Kidney epithelial cell (primary cell): ENCODE measurements at places on chromosomes 16 and 17.

- no peak for DNase-seq
Observed at GRCh38 chr16:35506018-35506897, 2046.8 kb downstream of the TP53TG3F start.

DNA sequence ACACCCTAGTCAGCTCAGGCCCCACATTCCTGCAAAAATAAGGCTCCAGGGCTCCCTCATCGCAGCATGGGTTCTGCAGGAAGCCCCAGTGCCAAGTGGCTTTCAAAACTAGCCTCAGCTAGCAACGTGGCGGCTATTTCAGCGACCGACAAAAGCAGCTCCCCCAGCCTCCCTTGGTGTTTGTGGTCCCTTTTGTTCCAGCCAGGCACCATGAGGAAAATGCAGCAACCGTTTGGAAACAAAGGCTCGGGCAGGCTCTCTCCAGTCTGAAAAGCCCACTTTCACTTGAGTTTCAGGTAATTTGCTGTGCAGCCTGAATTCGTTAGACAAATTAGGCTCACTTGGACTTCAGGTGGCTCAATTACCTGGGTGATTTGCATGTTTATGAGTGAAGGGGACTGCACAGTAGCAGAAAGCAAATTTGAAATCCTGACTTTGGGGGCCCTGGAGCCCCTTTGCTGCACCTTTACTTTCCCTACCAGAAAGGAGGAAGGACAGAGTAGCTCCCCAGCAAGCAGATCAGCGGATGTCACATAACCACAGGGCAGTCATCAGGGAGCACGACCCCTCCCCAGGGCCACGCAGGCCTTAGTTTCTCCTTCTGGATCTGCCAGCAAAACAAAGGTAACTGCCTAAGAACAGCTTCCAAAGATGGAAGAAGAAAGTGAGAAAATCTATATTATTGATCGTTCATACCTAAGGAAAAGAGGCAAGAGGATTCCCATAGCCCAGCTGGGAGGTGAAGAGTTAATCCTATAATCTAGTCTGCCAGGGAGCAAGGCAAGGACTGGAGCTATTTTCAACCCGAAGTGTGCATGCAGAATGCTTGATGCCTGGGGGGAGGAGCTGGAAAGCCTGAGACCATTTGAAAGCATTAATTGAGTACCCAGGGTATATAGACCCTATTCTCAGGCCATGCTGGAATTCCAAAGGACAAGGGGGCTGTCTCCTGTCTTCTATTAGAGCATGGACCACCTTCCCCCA lies 143.1 kb upstream of the SDK2 start:
- DNase-seq: no peak

DNA sequence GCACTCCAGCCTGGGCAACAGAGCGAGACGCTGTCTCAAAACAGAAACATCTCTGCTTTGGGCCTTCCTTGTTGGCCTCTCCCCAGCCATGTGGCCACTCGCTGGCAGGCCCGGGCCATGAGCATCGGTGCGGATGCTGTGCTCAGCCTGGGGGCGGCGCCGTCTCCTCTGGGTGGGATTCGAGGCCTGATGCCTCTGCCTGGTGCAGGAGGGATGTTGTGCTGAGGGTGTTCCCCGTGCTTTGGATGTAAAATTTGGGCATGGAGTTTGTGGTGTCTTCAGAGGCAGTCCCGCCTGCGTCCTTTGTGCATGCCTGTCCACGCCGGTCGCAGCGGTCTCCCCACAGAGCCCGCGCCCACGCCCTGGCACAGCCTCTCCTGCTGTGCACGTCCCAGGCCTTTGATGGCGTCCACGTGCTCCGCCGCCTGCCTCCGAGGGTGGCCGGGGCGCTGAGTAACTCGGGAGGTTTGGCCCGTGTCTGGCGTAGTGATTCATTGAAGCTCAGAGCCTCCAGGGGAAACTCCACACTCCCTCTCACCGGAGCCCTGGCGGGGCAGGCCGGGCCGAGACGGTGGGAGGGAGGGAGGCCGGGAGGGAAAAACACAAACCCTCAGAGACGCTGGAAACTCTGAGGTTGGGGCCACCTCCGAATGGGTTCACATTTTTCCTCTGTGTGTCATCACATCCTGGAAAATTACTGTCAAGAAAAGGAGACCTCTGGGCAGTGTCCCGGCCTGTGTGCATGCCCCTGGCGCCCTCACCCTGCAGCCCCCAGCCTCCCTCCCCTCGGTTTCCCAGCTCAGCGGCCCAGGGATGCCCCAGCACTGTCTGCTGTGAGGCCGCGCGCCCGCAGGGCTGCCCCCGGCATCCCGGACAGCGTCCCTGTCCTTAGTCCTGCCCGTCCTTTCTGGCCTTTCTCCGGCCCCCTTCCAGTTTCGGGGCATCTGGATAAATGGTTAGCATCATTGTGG lies 19.0 kb downstream of the CENPX start:
- peak; percentile 88 for DNase-seq

GRCh38 chr16:87963400-87963799 lies 12.2 kb downstream of the BANP start:
- peak; percentile 34 for DNase-seq

DNA sequence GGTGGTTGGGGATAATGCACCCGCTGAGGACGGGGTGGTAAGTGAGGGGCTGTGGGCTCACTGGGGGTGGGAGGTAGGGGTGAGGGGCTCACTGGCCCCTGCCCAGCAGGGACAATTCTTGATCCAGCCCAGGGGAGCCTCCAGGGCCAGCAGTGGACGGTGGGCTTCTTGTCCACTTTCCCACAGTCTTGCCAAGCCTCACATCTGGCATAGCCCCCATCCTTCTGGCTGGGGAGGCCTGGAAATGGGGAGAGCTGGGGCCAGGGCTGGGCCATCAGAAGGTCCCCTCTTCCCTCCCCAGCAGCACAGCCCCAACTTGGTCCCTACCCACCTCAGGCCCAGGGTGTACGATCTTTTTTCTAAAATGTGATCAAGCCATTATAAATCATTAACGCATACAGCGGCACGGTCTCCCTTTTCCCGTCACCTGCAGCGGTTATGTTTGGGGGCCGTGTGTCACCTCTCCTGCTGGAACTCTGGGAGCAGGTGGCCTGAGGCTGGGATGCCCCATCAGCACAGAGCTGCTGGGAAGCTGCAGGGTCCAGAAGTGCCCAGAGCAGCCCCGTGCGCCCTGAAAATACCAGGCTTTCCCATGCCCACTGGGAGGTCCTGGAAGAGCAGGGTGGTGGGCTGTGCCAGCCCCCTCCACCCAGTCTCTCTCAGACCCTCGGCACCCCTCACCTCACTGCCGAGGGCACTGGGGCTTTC lies 7.2 kb upstream of the SETD6 start:
- no peak for DNase-seq

DNA sequence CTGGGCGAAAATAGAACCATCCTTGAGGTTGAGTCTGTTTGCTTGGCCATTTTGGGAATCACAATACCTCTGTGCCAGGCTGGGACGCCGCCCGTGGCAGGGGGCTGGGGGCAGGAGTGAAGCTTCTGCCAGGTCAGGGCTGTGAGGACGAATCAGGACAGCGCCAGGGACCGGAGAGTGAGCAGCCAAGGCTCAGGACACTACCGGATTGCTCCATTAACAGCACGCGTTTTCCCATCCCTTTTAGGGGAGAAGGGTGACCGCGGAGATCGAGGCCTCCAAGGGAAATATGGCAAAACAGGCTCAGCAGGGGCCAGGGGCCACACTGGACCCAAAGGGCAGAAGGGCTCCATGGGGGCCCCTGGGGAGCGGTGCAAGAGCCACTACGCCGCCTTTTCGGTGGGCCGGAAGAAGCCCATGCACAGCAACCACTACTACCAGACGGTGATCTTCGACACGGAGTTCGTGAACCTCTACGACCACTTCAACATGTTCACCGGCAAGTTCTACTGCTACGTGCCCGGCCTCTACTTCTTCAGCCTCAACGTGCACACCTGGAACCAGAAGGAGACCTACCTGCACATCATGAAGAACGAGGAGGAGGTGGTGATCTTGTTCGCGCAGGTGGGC lies 23.4 kb downstream of the C1QTNF1 start:
- no peak for DNase-seq

- no peak for DNase-seq
Observed at GRCh38 chr17:38605841-38606645, at the start of gene SRCIN1. Gene SRCIN1 (minus strand): TSS chr17:38605952. CDS start chr17:38605705, 247 bp downstream.

DNA sequence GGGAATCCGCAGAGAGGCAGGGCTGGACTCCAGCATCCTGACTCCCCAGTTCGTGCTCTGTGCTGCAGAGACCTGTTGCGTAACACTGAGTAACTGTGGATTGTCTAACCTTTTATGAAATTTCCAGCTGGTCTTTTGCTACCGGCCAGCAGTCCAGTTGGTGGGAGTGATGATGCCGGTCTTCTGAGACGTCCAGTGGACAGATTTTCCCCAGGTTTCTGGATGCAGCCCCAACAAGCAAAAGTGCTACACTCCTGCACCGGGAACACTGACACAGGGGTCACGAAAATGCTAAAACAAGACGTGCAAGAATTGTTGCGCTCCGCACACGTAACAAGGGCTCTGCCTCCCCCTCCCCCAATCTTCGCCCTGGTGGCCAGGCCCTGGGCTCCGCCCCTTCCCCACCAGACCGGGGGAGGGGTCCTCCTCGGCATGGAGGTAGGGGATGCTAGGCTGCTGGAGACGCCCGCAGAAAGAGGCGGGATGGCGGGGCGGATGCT lies 701 bp upstream of the MRC2 start:
- DNase-seq: no peak

GRCh38 chr17:4270736-4271135 lies 7.0 kb upstream of the ANKFY1 start:
- DNase-seq: no peak

DNA sequence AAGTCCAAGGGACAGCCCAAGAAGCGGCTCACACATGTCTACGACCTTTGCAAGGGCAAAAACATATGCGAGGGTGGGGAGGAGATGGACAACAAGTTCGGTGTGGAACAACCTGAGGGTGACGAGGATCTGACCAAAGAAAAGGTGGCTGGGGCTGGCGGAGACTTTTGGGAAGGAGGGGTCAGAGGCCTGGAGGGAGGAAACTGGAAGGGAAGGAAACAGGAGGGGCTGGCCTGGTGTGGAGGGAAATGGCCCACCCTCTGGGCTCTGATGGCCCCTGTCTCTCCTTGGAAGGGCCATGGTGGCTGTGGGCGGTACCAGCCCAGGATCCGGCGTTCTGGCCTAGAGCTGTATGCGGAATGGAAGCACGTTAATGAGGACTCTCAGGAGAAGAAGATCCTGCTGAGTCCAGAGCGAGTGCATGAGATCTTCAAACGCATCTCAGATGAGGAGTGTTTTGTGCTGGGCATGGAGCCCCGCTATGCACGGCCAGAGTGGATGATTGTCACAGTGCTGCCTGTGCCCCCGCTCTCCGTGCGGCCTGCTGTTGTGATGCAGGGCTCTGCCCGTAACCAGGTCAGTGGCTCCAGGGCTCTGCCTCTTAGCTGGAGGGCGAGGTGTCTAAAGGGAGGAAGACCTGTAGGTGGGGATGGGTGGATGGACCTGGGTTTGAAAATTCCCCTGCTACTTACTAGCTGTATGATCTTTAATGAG lies 12.5 kb downstream of the POLR2A start:
- no peak for DNase-seq

DNA sequence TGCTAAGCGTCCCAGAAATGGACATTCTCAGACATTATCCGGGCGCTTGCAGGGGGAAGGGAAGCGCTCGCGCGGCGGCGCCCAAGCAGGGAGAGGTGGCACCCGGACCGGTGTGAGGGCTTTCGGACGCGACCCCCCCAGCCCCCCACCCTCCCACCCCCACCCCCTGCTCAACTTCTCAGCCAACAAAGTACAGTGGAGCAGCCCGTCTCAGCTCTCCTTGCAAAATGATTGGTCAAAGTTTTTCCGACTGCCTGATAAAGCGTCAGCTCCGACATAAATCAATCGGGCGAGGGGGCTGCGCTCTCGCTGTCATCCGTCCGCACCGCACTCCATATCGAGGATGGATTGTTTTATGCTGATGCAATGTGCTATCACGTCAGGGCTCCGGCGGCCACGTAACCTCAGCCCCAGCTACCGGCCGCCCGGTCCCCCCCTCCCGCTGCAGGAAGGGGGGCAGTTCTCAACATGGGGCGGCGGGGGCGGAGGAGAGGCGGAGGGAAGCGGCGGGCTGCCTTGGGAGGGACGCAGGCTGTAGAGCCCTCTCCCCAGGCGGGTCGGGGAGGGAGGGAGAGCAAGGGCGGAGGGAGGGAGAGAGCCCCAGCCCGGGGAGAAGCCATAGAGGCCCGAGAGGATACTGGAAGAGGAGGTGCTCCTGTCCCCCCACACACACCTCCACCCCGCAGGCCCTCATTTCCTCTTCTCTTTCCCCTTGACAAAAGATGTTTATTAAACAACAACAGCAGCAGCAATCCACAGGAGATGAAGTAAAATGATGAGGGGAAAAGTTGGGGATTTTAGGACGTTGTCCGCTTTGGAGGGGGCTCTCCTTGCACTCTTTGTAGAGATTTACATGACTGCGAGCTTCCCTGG lies at the start of gene HOXB9:
Gene HOXB9, minus strand, starts transcription at position 114 of the 873 bp plus-strand sequence. Its CDS starts 89 bp downstream, at position 25.
- DNase-seq: peak; percentile 83

DNA sequence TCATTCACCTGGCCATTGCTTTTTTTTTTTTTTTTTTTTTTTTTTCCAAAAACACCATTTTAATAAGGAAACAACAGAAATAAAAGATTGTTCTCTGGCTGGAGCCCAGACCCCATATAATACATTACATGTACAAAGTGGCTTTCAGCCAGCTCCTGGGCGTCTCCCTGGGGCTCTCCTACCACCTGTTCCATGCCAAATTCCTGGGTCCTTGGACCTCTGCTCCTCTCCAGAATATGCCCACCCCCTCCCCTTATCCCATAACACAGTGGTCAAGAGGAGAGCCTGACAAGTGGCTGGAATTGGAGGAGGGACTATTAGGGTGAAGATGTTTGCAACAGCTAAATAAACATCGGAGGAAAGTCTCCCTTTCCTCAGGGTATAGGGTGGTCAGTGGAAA lies 3.6 kb upstream of the PHF12 start:
- DNase-seq: no peak
